SIG-M5 (cell line): ENCODE measurements at places on chromosomes 3 and 15.

DNA sequence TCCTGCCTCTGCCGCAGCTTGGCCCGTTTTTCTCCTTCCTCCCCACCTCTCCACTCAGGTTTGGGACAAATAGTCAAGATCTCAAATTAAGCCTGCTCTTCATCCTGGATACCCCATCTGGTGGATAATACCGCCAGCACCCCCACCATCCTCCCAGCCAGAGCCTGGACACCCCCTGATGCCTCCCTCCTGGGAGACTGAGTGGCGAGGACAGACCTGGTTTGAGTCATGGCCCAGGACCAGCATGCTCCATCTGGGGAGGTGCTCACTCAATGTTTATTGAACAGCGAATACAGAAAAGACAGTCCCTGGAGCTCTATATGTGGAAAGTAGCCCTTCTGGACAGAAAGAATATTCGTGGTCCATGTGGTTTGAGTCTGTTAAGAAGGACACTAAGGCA lies 23.3 kb downstream of the CTSH start:
- no peak for DNase-seq

GRCh38 chr15:85172846-85173490 lies 191.3 kb downstream of the PDE8A start:
- DNase-seq = no peak

DNA sequence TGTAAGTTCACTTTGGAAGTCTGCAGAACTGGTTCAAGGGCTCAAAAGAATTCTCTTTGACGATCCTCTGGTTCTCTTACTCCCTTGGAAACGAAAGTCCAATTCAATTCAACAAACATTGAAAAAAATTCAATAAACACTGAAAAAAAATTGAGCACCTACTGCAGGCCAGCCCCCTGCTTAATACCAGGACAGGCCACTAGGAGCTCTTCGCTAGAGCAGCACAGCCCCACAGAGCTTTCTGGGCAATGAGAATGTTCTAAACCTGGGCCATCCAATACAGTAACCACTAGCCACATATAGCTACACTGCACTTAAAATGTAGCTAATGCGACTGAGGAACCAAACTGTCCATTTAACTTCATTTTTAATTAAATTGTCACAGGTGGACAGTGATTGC lies 50.4 kb upstream of the DCLK3 start:
- DNase-seq = no peak

- DNase-seq = no peak
Observed at GRCh38 chr3:133797396-133798105, 8.1 kb upstream of the SRPRB start.

DNA sequence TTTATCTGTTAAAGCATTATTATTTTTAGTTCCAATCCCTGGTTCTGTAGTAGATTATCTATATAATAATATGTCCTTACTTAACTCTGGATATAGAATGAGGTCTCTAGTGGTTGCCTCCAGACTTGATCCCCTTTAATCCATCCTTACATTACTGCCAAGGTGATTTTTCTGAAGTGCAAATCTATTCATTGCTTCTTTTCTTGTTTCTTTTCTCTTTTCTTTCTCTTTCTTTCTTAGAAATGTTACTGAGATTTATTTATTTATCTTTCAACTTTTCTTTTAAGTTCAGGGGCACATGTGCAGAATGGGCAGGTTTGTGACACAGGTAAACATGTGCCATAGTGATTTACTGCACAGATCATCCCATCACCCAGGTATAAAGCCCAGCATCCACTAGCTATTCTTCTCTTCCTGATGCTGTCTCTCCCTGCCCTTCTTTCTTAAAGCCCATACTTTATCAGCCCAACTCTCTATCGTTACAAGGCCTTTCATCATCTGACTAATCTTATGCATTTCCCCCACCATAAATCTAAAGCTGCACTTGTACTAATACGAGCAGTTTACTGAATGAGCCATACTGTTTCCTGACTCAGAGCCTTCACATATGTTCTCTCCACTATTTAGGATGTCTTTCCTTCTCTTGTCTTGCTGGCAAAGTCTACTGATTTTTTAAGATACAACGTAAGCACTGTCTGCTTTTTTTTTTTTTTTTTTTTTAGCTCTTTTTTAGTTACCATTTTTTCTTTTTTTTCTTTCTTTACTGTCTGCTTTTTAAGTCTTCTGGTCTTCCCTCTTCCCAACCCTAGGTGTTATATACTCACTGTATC lies 4.6 kb downstream of the GLCE start:
- no peak for DNase-seq

DNA sequence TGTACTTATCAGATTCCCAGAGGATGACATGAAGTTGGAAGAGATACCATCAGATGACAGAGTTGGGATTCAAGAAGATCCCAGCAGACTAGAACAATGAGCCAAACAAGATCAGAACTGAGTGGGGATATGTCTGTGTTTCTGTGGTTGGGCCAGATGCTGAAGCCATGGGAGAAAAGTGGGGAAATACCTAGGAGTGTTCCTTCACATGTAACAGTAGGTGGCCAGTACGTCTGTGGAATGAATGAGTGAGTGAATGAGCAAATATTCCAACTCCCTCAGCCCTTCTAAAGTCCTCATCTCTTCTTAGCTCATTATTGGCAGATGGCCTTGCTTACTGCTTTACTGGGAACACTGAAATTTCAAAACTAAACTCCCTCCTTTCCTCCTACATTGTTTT lies 32.2 kb upstream of the GREM1 start:
- no peak for DNase-seq

DNA sequence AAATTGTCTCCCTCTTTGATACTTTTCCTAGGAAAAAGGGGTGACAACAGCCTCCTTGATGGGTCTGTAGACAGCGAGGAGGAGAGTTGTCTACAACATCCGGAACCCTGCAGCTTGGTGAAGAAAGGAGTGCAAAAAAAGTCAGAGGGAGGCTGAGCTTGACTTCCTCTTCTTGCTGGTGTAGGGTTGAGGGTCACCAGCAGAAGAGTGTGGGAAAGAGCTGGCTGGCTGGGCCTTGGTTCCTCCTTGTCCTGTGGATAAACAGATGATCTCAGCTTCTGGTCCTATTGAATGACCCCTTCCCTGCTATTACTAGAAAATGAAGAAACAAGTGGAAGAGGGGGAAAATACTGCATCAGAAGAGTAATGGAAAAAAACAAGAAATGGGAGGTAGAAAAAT lies 20.4 kb downstream of the SLC7A14 start:
- DNase-seq = no peak

DNA sequence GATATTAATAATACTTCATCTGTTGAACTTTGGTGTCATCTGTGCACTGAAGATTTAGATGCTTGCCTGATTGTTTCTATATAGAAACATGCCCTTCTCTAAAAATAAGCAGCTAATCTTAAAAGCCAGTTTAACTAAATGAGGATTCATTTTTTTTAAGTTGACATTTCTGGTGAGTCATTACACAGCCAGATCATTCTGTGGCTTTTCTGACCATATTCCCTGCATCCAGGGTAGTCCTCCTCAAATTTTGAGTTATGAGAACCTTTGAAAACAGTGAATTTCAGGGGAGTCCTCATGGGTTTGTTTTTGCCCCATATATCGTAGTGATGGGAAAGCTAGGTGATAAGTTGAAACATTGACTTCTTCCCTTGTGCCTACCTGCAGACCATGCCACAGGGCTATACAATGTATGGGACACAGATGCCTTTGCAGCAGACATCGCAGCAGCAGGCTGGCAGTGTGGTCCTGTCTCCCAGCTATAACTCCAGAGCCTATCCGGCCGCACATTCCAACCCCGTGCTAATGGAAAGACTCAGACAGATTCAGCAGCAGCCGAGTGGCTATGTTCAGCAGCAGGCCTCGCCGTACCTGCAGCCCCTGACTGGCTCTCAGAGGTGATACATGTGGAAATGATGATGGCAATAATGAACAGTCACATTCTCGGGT lies 26.5 kb upstream of the P2RY12 start:
- no peak for DNase-seq

DNA sequence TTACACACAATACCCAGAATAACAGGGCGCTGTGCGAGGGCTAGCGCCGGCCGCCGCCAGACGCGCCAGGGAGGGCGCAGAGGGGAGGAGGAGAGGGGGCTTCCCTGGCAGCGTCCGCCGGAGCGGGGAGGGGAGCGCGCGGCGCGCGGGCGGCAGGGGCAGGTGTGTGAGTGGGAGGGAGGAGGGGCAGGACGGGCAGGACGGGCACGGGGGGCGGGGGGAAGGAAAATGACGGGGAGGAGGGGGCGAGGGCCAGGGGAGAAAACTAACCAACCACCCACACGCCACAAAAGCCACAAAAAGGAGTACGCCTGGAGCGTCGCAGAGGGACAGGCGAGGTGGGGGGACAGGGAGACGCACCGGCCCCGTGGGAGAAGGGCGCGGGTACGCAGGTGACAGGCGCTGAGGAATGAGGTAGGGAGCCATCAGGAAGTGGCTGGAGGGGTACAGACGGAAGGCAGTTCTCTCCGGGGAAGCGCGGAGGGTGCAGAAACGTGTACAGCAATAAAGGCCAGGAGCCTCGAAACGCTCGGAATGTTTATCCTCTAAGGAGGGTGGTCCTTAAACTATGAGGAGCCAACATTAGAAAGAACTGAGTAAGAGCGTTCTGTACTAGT lies 610 bp upstream of the SATB1 start:
- DNase-seq = no peak

DNA sequence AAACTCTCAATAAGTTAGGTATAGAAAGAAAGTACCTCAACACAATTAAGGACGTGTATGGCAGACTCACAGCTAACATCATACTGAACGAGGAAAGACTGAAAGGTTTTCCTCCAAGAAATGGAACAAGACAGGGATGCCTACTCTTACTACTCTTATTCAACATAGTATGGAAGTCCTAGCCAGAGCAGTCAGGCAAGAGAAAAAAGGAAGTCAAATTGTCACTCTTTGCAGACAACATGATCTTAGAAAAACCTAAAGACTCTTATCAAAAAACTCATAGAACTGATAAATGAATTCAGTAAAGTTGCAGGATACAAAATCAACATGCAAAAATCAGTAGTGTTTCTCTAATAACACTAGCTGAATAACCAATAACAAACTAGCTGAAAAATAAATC lies 96.0 kb downstream of the C3orf70 start:
- DNase-seq = no peak

DNA sequence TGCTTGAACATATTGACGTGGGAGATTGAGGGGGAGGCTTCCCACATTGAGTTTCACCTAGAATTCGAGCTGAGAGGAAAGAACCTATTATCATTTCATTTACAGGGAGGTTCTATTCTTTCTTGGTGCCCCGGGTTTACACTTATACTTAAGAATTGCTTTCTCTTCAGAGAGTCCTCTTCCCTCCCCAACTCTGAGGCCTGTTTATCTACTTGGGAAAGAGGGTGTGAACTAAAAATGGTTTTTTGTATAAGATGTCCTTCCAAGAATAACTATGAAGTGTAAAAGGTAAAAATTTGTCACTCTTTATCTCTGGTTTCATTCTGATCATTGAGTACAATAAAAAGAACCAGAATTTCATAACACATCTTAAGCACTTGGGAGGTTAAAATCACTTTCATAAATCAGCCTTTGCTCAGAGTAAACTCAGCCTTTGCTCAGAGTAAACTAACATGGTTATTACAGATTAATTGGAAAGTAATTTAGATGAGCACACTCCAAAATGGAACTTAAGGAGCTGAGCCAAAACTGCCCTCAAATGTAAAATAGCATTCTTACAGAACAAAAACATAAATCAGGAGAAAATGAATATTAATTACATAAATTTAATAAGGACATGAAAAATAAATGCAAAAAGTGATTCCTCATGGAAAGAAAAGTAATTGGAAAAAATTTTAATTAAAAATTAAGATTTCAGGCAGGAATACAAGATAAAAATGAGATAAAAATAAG lies 75.2 kb downstream of the GADL1 start:
- no peak for DNase-seq

GRCh38 chr3:35894735-35895134 lies 255.4 kb downstream of the ARPP21 start:
- DNase-seq = no peak

GRCh38 chr3:172448661-172449465 lies 607 bp upstream of the GHSR start:
- no peak for DNase-seq

- no peak for DNase-seq
Observed at GRCh38 chr15:73570355-73571032, 62.7 kb downstream of the NPTN start.

- no peak for DNase-seq
Observed at GRCh38 chr15:31256378-31257265, 70.0 kb upstream of the KLF13 start.

DNA sequence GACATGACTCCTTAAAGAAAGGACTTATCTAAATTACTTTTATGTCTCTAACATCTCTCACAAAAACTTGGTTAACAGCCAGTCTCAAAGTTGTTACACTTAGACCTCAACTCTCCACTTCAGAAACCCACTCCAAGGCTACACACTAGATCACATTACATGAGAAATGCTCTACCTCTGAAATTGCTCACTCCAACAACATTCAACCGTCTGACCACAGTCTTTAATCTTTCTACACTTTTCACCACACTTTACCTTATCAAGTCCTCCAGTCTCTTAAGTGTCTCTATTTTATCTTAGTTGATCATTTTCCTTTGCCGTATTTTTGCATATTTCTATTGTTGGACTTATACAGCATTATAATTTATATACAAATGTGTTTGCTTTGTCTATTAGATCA lies 5.8 kb downstream of the SLC12A6 start:
- no peak for DNase-seq

- DNase-seq = no peak
Observed at GRCh38 chr3:46383951-46384330, 13.2 kb downstream of the CCR5 start.

DNA sequence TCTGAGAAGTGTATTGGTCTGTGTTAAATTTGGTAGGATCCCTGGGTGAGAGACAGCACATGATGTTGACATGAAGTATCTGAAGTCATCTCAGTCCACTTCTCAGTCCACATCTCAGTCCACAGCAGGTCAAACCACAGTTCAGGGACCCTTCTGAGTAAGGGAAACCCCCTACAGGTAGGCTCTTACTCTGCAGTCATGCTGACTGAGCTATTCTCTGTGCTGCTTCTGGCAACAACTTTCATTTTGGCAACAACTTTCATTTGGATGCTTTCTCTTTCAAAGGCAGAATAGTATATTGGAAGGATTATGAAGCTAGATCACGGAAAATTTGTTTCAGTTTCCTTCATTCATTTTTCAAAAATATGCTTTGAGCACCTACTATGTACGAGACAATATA lies 178.2 kb upstream of the GOLIM4 start:
- DNase-seq = no peak

GRCh38 chr15:97168704-97169475 lies 791.6 kb upstream of the ARRDC4 start:
- DNase-seq = no peak

DNA sequence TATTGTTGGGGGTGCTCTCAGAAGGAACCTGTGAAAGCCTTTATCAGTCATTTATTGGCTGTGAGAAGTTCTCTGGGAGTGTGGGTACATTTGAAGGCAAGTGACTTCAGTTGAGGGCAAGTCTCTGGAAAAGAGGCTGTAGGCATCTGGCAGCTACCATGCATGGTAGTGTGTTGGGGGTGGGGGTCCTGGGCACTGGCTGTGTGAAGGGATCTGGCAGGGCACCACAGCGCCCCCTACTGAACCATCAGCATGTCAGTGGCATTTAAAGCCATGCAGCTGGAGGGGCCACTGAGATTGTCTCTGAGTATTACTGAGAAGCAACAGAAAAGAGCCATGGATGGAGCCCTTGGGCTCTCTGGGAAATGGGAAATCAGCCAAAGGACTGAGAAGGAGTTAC lies 30.6 kb downstream of the CRTAP start:
- DNase-seq = no peak

GRCh38 chr3:98026425-98027084 lies 8.6 kb downstream of the GABRR3 start:
- no peak for DNase-seq
